Activated CD8-positive, alpha-beta T cell treated with anti-CD3 and anti-CD28 coated beads for 36 hours (primary cell): ENCODE measurements at places on chromosomes 5 and 9. TPM values are rescaled to one million over a fixed set of nuclear protein-coding genes. Genes with fewer than 3 reads are reported as not detected.

DNA sequence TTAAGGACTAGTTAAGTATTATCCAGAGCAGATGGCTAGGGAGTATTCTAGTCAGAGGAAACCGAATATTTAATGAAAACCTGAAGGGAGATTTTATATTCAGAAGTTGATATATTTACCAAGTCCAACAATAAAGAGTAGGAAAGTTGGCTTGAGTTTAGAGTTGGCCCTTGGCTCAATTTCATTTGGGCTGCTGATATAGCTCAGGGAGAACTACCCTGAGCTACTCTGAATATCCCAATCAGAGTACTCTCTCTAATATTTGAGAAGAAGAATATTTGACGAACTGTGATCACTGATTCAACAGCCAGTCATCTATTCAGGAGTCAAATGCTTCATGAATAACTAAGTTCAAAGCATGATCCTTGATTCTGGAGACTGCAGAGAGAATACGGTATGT is 34.5 kb downstream of the TBCA start:
- DNase-seq: no peak

- DNase-seq: no peak
Observed at GRCh38 chr5:40124367-40124766, 555.3 kb upstream of the PTGER4 start.

GRCh38 chr5:115271295-115272050 is 8.8 kb upstream of the PGGT1B start:
- no peak for DNase-seq

- DNase-seq: no peak
Observed at GRCh38 chr5:57036761-57037160, 84.8 kb upstream of the MIER3 start.

DNA sequence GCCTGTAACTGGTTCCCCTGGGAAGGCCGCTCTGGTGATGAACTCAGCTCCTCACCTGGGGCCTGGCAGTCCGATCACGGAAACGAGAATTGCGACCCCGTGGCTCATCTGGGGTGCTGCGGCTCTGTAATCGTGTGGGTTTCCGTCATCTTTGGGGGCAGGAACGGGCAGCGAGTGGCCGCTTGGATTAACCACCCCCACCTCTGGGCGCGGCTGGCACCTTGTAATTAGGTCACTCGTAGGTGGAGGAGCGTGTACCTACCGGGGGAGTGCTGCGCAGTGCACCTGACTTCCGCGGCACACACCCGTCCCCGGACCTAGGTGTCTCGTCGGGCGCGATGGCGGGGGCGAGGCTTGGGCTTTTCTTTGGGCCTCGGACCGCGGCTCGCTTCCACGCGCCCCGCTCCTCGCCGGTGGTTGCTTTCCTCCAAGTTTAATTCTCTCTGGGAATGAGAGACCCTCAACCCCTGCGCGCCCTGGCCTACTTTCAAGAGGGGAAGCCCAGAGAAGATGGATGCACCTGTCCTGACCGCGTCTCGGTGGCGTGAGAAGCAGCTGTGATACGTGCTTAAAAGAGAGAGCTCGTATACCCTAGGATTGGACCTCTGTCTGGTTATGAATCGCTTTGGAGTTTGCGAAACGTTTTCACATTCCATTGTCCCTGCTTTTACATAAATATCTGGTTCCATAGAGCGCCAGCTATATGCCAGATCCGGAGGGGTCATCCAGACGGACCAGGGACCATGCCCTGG is 744 bp upstream of the PPP2CA start:
- peak; percentile 84 for DNase-seq

DNA sequence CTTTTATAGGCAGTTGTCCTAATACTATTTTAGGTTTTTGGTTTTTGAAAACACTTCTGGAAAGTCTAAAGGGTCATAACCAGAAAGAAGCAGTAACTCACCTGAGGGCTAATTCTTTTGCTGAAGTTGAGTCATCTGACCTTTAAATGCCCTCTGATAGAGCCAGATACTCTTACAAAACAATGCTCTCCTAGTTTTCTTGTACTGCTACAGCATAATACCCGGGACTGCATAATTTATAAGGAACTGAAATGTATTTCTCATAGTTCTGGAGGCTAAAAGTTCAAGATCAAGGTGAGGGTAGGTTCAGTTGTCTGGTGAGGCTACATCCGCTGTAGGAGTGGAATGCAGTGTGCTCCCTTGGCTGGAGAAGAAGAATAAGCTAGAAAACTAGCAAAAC is 670.3 kb downstream of the TLE4 start:
- no peak for DNase-seq

- DNase-seq: no peak
Observed at GRCh38 chr9:17204611-17205152, 69.8 kb downstream of the CNTLN start.

DNA sequence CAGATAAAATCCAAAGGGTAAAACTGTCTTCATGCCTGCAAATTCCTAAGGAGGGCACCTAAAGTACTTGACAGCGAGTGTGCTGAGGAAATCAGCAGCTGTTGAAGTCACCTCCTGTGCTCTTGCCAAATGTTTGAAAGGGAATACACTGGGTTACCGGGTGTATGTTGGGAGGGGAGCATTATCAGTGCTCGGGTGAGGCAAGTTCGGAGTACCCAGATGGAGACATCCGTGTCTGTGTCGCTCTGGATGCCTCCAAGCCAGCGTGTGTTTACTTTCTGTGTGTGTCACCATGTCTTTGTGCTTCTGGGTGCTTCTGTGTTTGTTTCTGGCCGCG is 727 bp upstream of the ADRB2 start:
- no peak for DNase-seq

- DNase-seq: no peak
Observed at GRCh38 chr5:158119961-158120723, 261.2 kb upstream of the CLINT1 start.

- DNase-seq: no peak
Observed at GRCh38 chr5:179879003-179879689, 20.5 kb upstream of the MRNIP start.

- DNase-seq: no peak
Observed at GRCh38 chr5:123297866-123298265, 125.3 kb downstream of the CEP120 start.

DNA sequence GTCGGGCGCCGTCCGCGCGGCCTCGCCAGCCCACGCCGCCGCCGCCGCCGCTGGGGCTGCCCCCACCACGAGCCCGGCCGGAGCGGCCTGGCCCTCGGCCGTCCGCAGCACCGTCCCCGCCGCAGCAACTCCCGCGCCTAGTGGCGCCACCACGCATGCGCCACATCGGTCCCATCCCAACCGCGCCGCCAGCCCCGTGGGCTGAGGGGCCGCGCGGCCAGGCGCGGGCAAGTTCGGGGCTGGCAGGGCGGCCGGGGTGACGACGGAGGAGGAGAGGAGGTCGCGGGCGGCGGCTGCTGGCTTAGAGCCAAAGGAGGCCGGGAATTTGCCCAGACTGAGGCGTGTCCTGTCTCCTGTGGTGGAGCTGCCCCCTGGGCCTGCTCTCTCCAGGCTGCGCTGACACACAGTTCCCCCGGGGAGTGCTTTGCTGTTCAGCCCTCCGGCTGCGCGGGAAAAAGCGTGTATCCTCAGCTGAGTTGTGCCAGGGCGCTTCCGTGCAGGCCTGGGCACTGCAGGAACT is at the start of gene TUSC1:
Gene TUSC1 (minus strand): TSS at position 298 of the 520 bp plus-strand sequence. CDS start 132 bp downstream, at position 166.
- DNase-seq: peak; percentile 10

- no peak for DNase-seq
Observed at GRCh38 chr9:98083566-98084183, 27.1 kb downstream of the NANS start.

Gene GPR21
- total RNA-seq: not detected

Gene BHMT
- not detected for total RNA-seq

Gene ASPN
- not detected for total RNA-seq
